ENCODE measurements at places on chromosomes 7 and 10. TPM values are rescaled to one million over a fixed set of nuclear protein-coding genes. Genes with fewer than 3 reads are reported as not detected.

DNA sequence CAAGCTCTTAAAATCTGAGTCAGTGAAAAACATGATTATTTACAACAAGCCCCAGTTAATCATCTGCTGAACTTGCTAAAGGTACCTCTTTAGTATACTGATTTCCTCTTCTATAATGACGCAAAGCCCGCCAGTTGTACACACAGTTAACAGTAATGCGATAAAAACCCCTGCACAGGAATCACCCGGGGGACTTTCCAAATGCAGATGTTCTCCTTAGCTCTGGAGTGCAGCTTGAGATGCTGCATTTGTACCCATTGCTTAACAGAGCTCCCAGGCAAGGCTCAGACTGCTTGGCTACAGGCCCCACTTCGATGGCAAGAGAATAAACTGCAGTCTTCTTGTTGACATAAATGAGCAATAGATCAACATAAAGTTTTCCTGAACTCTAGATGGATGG is 279.6 kb upstream of the HGF start:
- no peak for DNase-seq

DNA sequence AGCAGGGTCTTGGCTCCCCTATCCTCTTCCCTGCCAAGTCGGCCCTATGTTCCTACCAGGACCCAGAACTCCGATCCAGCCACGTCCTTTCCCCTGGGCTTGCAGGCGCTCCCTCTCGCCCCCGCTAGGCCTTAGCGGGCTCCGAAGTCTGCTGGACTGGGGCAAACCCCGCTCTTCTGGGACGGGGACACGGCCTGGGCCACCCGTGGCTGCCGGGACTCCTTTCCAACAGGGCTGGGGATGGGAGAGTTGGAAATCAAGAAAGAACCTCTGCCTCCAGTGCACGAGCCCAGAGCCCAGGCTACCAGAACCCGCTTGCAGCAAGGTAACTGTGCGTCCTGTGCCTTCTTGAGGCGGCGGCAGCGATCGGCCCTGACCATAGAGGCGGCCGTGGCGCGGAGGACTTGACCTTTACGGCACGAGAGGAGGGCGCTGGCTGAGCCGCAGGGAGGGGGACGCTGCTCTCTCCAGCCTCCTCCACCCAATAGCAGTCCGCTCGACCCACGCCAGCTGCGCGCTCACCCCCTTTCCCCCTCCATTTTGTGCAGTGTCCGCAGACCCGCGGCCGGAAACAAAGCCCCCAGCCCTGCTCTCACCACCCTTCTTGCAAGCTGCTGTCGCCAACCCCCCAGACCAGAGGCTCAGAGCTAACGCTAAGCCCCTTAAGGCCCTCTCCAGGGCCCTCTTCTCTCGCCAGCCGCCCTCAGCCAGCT is 7.0 kb upstream of the HOXA11 start:
- DNase-seq = no peak

Gene LIPF
- not detected for total RNA-seq

GRCh38 chr7:124031919-124032318 is 948 bp downstream of the TMEM229A start:
- DNase-seq = no peak

Gene ATG9B
- total RNA-seq = not detected

- DNase-seq = peak; percentile 47
Observed at GRCh38 chr7:21128062-21128817, 299.6 kb upstream of the SP4 start.

DNA sequence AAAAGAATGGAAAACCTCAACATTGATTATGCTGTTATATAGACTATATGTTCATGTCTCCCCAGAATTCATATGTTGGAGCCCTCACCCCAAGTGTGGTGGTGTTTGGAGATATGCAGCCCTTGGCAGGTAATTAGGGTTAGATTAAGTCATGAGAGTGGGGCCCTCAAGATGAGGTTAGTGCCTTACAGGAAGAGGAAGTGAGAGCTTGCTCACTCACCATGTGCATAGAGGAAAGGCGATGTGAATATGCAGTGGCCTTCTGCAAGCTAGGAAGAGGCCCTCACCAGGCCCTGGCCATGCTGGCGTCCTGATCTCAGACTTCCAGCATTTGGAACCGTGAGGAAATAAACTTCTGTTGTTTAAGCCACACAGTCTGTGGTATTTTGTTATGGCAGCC is 14.8 kb downstream of the ZNF33A start:
- no peak for DNase-seq

DNA sequence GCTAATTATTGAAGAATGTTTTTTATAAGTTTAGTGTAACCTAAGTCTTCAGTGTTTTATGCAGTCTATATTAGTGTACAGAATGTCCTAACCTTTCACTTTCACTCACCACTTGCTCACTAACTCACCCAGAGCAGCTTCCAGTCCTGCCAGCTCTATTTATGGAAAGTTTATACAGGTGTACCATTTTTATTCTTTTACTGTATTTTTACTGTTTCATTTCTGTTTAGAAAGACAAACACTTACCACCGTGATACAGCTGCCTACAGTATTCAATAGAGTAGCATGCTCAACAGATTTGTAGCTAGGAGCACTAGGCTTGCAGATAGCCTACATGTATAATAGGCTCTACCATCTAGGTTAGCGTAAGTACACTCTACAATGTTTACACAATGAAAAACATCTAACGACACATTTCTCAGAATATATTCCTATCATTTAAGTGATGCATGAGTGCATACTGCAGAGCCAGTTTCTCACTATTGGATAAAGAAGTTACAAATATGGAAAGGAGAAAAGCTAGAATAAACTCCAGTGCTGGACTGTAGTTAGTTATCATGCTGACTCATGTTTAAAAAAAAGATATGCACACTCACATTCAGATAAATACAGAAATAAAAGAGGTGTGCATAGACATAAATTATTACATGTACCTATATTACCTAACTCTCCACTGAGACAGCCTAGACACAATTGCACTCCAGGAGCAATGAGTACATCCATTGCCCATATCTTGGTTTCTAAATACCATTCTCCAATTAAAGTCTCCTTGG is 30.4 kb downstream of the STEAP1B start:
- no peak for DNase-seq

GRCh38 chr10:68897336-68897741 is 3.8 kb upstream of the DDX50 start:
- DNase-seq = peak; percentile 80

DNA sequence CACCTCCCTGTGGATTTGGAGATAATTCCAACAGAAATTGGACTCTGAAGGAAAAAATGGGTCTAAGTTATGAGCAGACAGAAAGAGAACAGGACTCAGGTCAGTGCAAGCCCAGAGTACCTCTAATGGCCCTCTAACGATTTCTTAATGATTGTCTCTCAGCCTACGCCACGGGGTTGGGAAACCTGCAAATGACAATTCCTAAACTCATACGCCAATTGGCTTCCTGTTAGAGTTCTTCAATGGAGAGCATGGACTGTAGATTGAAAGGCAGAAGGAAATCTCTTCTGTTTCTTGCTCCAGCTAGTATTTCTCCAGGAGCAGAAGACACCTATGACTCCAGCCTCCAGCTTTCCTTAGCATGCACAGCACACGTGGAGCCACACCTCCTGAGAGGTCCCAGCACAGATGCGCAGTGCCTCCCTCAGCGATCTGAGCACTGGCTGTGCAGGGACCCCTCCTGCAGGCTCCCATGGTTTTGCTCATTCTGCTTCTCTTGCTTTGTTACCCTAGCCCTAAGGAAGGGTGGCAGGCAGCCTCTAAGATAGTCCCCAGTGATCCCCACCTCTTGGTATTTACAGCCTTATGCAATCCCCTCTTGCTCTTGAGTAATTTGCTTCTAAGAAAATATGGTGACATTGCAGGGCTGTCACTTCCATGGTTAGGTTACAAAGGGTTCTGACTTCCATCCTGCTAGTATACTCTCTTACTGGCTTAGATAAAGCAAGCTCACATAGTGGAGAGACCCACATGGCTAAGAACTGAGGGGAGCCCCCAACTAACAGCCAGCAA is 30.1 kb downstream of the DENND11 start:
- no peak for DNase-seq

DNA sequence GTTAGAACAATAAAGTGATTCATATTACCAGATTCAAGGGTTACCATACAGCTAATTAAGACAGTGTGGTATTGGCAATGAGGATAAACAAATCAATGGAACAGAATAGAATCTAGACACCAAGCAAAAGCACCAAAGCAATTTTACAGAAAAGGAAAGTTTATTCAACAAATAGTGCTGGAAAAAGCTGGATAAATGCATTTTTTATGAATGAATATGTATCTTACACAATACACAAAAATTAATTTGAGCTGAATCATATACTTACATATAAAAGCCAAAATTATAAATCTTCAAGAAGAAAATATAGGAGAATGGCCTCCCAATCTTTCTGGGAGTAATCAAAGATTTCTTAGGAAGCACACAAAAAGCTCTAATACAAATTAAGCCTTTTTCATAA is 220.4 kb upstream of the PTN start:
- DNase-seq = no peak

DNA sequence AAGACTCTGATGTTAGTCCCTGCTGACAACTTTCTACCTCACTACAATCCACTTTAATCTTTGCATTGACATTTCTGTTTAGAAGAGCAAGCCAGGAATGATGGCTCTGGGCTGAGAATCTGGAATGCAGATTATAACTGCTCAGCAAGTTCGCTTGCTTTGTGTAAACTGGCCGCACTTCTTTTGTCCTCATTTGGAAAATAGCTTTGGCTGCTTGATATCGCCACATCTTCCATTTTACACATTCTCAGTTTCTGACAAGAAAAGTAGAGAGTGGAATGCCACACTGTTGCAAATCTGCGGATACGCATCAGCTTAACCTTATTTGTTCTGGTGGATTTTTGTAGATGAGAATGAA is 429.8 kb downstream of the KCNMA1 start:
- no peak for DNase-seq

- peak; percentile 69 for DNase-seq
Observed at GRCh38 chr7:70574970-70575799, 556.8 kb upstream of the GALNT17 start.

All from A172 (cell line).